NCI-H1105 treated with DMSO at 0.1 percent for 48 hours (cell line): ENCODE measurements at places on chromosomes 6 and 20.
A peak's percentile ranks its signal among the peaks of the same experiment; 100 is the strongest.

DNA sequence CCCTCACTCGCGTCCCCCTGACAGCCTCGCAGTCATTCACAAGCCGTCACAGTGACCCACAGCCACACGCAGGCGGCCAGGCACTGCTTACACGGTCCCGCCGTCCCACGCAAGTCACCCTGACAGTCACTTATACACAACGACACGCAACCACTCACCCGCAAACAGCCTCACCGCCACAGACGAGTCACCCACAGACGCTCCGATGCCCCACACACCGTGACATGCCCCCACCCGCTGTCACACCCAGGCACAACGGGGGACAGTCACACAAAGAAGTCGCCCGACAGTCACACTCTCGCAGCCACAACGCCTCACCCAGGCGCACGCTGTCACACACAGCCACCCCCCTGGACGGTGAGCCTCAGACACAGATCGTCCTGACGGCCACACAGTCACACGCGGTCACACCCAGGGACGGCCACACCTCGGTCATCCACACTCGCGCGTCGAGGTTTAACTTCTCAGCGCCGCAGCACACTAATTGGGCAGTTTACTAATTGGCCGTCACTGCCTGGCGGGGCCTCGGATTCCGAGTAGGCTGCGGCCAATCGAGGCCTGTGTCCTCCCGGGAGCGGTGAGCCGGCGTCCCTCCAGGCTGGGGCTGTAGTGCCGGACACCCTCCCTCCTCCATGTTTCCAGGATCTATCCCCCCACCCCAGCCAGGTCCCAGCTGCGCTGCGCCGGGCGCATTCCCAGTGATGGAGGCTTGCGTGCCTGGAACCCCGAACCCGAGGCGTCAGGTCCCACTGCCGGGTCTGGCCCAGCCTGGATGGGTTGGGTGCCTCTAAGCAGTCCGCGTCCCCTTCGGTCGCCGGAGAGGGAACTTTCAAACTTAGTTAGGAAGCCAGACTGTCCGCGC, 790 bp downstream of the TOX2 start:
- DNase-seq: no peak

- DNase-seq: peak; percentile 22
These were observed 1.2 kb upstream of the C6orf62 start for GRCh38 chr6:24720131-24720603.

DNA sequence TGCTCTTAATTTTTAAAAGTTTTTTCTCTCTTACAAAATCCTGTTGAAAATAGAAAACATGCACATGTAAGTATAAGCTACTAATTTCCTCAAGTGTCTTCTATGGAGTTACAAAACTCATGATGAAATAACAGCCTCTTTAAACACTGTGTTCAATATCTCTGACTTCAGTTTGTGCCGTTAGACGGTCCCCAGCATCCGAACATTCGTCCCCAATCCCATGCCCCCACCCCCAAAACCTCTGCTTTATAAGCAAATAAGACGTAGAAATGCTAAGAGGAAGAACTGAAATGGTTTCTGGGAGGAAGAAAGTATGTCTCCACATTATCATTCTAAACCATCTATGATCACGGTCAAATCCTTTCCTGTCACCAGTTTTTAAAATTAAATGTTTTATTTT, 31.7 kb upstream of the MYB start:
- DNase-seq: no peak

GRCh38 chr6:121236984-121237383, 97.3 kb downstream of the TBC1D32 start:
- no peak for DNase-seq

- no peak for DNase-seq
These were observed 574.6 kb upstream of the SLC35B3 start for GRCh38 chr6:9009931-9010330.

DNA sequence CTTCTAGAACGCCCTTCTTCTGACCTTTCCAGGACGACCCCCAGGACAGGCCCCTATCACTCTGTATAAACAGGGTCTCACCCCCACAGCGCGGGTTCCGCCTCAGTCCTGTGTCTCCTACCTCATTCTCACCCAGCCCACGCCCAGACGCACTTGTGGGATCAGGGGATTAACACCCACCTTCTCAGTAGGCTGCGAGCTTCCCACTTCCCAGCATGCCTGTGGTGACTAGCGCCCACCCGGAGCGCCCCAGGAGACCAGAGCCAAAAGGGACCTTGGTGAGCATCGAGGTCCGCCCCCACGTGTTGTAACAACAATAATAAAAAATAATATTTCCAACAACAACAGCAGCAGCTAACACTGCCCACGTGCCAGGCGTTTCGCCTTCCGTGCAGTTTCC, 40.9 kb upstream of the NOL4L start:
- no peak for DNase-seq

DNA sequence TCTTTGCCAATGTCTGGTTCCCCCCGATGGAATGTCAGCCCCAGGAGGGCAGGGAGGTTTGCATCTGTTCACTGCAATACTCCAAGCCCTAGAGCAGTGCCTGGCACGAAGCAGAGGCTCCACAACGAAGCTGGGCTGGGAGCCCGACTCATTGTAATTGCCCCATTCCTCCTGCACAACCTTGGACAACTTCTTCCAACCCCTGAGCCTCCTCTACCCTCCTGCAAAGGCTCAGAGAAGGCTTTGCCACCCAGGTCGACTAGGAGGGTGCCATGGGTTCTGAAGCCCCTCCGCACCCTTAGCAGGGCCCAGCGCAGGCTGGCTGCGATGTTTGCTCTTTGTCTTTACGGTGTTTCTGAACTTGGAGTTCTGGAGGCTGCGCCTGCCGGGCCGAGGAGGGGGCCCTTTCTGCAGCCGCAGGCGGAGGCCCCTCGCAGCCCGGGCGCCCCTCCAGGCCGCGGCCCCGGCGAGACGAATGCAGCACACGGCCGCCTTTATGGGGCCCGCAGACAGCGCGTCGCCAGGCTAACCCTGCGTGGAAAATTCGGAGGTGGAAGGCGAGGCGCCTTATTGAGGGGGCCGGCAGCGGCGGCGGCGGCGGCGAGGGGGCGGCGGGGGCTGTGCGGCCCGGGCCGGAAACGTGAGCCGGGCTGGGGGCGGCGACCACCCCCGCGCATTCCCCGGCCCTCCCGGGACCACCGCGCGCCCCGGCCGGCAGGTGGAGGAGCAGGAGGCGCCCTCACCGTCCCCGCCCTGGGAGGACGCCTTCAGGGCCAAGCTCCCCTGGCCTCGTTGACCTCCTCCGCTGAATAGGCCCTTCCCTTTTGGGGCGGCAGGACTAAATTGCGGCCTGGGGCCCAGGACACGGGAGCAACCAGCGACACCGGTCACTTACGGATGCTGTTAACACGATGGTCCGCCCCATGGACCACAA, 27.0 kb downstream of the SNAI1 start:
- DNase-seq: no peak

DNA sequence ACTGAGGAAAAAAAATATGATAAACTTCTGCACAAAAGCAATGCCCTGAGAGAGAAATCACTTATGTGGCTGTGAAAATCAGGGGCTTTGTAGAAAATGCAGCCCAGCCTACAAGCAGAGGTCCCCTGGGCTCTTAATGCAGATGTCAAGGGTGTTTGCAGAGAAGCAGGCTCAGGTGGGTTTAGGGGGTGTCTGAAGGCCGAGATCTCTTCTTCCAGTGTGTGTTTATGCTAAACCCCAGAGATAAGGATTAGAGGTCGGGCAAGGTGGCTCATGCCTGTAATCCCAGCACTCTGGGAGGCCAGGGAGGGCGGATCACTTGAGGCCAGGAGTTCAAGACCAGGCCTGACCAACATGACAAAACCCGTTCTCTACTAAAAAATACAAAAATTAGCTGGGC, 78.5 kb downstream of the TMEM242 start:
- DNase-seq: no peak

DNA sequence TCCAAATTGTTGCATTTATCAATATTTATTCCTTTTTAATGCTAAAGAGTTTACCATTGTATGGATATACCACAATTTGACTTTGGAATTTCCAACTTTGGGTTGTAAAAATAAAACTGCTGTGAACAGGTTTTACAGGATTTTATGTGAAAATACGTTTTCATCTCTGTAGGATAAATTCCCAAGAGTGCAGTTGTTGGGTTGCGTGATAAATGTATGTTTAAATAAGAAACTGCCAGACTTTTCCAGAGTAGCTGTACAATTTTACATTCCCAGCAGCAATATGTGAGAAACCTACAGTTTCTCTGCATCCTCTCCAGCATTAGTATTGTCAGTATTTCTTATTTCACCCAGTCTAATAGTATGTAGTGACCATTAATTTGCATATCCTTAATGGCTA, 12.6 kb downstream of the TAB2 start:
- no peak for DNase-seq

- DNase-seq: no peak
These were observed 495.9 kb upstream of the ARID1B start for GRCh38 chr6:156281266-156281665.

DNA sequence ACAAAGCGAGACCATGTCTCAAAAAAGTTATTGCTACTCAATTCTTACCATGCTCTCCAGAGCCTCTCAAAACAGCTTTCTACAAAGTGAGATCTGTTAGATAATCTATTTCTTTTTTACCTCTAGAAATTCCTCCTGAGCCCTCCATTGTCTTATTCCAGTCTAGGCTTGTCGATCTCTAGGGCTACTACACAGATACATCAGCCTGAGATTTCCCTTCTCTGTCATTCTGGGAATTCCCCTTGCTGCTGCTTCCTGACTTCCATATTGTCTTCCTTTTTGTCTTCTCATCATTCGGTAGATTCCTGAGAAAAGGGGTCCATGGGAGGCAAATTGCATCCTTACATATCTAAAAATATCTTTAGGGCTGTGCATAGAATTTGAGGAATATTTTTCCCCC, 75.6 kb upstream of the GNRH2 start:
- DNase-seq: no peak

DNA sequence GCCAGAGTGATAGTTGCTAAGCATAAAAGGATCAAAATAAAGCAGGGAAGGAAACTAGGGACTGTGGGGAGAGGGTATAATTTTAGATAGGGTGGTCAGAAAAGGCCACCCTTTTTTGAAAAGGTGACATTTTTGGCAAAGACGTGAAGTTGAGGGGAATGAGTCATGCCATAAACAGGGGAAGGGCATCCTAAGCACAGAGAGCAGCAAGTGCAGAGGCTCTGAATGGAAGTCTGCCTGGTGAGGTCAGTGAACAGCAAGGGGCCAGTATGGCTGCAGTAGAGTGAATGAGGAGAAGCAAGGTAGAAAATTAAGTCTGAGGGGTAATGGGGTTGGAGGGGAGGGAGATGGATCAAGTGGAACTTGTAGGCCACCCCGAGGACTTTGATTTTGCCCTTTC, 2.4 kb downstream of the KLC4 start:
- DNase-seq: no peak

- DNase-seq: no peak
These were observed 10.9 kb upstream of the F13A1 start for GRCh38 chr6:6331393-6331792.

DNA sequence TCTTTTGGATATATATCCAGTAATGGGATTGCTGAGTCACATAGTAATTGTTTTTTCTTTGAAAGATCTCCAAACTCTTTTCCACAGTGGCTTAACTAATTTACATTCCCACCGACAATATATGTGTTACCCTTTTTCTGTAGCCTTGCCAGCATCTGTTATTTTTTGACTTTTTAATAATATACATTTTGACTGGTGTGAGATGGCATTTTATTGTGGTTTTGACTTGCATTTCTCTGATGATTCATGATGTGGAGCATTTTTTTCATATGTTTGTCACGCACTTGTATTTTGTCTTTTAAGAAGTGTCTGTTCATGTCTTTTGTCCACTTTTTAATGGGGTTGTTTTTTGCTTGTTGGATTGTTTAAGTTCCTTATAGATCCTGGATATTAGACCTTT, 58.9 kb upstream of the OPRM1 start:
- DNase-seq: no peak

DNA sequence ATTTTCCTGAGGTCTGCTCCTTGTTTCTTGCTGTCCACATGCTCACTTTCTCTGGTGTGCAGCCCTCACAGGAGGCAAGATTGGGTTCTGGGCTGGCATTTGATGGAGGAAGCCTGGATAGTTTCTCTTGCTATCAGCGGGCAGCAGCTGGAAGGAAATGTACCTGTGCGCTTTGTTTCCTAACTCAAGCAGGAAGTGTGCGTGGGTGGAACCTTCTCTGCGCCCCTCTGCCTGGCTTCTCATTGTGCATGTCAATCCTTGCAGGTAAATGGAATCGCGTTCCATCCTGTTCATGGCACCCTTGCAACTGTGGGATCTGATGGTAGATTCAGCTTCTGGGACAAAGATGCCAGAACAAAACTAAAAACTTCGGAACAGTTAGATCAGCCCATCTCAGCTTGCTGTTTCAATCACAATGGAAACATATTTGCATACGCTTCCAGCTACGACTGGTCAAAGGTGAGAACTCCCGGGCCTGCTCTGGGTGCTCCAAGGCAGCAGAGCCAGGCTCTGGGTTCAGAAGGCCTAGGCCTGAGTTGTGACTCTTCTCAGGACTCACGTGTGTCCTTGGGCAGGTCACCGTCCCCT, 16.8 kb upstream of the RBM38 start:
- DNase-seq: no peak

DNA sequence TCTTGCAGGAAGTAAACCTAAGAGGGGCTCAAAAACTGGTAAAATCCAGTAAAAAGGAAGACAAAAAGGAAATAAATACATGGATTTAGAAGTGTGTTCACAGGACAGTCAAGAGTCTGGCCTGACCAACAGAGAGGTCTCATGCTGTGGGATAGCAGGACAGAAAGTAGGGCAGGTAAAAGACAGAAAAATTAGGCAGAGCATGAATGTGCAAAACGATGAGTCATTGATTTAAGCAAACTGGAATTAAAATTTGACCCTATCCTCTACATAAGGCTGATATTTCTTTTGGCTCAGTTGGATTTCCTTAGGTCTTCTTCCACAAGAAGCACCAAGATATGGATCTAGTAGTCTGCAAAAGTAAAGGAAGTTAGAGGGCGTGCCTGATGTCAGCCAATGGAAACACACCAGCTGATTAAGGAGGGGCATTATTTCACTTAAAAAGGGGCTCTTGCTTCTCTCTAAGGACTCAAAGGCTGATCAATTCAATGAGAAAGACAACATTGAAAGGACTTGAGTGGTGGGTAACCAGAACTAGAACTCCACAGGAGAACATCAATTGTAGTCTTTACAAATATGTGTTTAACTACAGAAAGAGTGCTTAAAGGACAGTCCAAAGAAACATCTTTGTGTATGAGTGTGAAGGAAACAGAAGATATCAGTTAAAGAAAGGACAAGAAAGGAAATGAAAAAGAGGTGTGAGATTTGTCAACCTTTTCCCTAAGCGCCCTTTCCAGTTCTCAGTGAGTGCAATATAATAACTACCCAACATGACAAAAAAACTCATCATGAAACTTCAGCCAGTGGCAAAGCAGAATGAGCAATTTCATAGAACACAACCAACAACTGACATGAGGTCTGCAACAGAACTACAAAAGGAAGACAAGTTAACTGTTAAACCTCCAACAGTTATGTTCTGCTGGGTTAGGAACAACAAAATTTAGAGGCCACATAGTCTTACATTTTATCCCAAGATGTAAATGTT, 19.4 kb upstream of the MYB start:
- peak; percentile 66 for DNase-seq

GRCh38 chr6:24520929-24521546, 26.3 kb downstream of the ALDH5A1 start:
- peak; percentile 15 for DNase-seq
